Ascending aorta (tissue), 2 donors: ENCODE measurements at places on chromosomes 6 and 20.

- no peak for DNase-seq
Observed at GRCh38 chr20:49602345-49603208, 34.6 kb upstream of the PTGIS start.

- no peak for DNase-seq
Observed at GRCh38 chr6:84182001-84182400, 45.4 kb downstream of the CEP162 start.

DNA sequence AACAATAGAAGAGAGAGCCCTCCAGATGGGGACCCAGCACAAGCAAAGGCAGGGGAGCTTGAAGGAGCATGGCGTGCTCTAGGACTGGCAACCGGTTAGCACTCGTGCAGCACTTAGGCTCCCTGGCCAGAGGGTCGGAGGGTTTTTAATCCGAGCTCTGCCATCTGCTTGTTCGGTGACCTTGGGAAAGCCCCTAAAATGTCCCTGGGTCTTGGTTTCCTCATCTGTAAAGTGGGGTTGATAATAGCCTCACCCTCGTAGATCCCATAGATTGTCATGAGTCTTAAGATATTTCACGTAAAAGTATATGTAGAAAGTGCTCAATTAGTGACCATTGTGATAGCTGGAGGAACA is 16.6 kb upstream of the HCK start:
- no peak for DNase-seq

DNA sequence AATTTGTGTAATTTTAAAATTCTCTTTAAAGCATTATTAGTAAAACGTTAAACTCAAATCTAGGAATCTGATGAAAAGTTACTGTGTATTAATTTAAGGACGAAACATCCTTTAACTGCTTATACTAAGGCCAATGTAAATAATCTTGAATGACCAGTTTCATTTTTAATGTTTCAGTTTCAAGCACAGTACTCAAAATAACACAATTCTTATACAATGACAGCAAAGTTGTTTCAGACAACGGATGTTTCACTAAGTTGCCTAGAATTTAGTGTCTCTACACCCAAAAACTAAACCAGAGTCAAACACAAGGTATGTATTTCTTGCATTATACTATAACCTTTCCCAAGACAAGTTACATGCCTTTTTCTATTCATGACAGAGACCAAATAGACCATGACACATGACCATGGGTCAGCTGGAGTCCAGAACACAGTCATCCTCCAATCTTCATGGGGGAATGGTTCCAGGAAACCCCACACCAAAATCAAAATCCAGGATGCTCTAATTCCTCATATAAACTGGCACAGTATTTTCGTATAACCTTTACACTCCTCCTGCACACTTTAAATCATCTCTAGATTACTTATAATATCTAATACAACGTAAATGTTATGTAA is 7.7 kb downstream of the PHIP start:
- DNase-seq: no peak

DNA sequence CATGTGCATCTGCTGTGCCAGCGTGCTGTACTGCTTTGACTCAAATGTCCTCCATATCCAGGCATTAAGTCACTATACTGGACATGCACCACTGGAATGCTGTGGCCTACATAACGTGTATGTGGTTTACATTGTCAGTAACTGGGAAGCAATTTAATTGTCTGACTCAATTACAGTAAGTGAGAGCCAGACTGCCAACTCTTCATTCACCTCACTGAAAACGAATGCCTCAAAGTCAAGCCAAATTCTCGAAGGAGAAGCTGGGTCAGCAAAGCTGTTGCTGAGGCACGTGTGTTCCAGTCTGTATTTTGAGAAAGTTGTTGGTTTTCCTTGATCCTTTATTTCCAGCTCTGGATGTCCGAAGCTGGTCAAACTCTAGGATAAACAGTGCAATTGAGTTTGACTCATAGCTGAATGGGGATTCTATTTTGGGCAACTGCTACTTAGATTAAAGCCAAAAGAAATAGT is 534.3 kb downstream of the COL12A1 start:
- DNase-seq: peak; percentile 69

- peak; percentile 37 for DNase-seq
Observed at GRCh38 chr20:10629946-10630650, 43.7 kb downstream of the JAG1 start.

DNA sequence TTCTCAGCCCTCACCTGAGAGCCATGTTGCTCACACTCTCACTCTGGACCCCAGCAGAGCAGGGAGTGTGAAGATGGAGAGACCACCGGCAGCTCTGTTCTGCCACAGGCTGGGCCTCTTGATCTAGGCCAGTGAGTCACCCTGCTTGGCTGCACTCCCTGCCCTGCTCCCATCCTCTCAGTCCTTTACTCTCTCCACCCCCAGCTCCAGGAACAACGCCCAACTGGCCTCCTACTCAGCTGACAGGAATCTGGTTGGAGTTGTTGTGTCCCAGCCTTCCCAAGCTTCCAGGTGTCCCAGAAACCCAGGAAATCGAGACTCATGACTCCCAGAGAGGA is at the start of gene PSORS1C1:
Gene PSORS1C1, plus strand, starts transcription at position 260 of the 338 bp plus-strand sequence. CDS start 14,833 bp downstream, outside the sequence.
- DNase-seq: peak; percentile 93

GRCh38 chr6:33880104-33880678 is 76.4 kb upstream of the MLN start:
- no peak for DNase-seq
